ENCODE measurements at places on chromosomes 2 and 18.

GRCh38 chr2:141927536-141927935, 203.3 kb downstream of the LRP1B start:
- DNase-seq = no peak

GRCh38 chr2:46776687-46777327, 138.8 kb downstream of the MCFD2 start:
- DNase-seq = peak; percentile 15

- DNase-seq = peak; percentile 27
Observed at GRCh38 chr2:96342085-96342484, 6.5 kb downstream of the NCAPH start.

GRCh38 chr2:184589261-184589660, 9.1 kb upstream of the ZNF804A start:
- no peak for DNase-seq

GRCh38 chr2:117760916-117761315, 53.6 kb upstream of the DDX18 start:
- no peak for DNase-seq

GRCh38 chr2:52475590-52475989, 1292.0 kb upstream of the CHAC2 start:
- DNase-seq = no peak

Data from T-helper 9 cell (primary cell).